ENCODE measurements at places on chromosomes 16 and 17.

- no peak for DNase-seq
These were observed 6.6 kb downstream of the KRABD2 start for GRCh38 chr17:8369944-8370343.

DNA sequence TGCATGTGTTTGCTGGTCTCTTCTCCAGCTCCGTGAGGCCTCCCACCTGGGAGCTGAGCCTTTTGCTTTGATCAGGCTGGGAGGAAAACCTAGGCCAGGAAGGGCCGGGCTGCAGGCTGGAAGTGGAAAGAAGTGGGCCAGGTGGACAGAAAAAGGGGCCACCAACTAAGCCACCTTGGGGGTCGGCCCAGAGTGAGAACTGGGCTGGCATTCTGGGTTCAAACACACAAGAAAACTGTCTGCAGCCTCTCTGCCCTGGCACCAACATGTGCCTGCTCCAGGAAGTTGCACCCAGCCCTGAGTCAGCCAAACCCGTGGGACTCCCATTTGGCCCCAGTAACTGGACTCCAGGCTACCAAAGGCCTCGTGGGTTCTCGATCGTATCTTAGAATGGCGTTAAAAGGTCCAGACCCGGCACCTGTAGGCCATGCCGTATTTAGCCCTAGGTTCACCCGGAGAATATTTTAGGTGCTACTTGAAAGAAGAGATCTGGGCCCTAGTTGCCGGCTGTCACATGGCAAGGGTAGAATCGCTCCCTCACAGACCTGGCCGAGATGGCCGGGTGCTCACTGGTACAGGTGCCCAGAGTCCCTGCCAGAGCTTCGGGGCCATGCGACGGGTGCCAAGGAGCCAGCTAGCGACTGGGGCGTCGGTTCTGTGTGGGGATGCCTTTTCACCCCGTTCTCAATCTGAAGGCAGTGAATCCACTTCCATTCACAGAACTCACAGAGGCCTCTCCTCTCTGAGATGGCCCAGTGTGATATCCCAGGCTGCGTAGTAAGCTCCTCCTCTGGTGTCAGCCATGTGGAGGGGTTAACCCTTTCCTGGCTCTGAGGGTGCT lies 236.6 kb downstream of the MRTFB start:
- DNase-seq: no peak

DNA sequence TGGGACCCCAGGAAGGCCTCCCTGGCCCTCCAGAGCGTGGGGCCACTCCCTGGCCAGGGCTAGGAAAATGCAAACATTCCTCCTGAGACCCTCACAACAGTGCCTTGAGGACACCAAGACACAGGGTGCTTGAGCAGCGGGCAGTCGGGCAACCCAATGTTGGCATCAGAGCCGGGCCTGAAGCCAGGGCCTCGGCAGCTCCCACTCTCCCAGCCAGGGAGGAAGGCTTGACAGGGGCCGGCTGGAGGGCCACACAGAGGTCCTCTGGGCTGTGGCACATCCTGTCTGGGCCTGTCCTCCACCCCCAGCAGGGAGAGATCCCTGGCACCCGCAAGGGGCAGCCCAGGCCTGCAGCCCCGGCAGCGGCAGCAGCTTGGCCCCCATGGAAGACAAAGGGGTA lies 12.3 kb upstream of the KRT17 start:
- no peak for DNase-seq

DNA sequence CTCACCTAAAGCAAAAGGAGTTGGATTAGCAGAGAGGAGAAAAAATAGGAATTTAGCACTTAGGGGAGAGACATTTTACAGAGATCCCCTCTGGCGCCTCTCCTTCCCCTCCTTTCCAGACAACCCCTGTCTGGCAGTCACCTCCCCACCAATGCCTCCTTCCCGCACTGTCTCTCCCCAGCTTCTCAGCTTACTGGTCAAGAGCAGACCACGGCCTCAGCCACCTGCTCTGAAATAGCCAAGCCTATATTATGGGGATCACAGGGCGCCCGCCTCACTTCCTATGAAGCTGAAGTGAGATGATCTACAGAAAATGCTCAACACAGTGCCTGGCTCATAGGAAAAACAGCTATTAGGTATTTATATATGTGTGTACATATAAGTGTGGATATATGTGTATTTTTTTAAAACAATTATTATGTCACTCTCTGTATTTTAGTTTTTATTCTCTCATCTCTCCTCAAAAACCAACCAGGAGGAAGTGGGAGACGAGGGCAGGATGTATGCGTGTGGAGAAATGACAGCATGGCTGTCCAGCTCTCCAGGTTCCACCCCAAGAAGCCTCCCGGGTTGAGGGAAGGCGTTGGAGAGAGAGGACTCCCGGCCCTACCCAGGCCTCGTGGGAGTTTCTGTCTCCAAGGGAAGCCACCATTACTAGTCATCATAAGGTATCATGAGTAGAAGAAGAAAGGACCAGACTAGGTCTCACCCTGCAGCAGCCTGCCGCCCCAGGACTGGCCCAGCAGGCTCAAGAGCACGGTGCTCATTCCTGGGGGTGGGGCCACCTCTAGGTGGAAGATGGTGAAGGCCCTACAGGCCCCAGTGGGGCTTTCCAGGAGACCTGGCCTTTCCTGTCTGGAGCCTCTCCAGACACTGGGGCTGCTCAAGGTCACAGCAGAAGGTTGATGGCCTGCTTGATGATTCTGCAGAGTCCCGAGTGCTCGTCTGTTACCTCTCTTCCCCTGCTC lies 27.2 kb downstream of the MAP3K14 start:
- DNase-seq: no peak

DNA sequence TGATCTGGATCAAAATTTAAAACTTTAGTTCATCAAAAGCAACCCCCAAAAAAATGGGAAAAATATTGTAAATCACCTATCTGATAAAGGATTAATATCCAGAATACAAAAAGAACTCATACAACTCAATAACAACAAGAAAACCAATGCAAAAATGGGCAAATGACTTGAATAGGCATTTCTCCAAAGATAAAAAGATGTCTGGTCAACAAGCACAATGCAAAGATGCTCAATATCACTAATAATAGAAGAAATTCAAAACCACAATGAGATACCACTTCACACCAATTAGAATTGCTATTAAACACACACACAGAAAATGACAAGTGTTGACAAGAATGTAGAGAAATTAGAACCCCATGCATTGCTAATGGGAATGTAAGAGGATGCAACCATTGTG lies 40.4 kb downstream of the UBE2G1 start:
- DNase-seq: no peak

DNA sequence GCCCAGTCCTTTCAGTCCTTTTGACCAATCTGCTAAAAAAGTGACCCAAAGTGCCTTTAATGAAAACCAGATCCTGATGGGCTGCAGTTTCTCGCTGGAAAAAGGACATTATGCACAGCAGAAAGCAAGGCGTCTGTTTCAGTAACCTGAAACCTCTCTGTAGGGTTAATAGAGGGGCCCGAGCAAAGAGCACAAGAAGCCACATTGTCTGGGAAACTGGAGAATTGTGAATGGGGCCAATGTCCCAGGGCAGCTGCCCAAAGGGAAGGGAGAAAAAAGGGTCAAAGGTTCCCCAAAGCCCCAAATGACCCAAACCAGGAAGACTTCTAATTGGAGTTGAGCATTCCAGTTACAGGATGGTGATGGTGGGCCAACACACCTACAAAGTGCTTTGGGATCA lies 3.0 kb downstream of the OTOA start:
- no peak for DNase-seq

- DNase-seq: no peak
These were observed 42.9 kb downstream of the LDHD start for GRCh38 chr16:75073545-75074303.

DNA sequence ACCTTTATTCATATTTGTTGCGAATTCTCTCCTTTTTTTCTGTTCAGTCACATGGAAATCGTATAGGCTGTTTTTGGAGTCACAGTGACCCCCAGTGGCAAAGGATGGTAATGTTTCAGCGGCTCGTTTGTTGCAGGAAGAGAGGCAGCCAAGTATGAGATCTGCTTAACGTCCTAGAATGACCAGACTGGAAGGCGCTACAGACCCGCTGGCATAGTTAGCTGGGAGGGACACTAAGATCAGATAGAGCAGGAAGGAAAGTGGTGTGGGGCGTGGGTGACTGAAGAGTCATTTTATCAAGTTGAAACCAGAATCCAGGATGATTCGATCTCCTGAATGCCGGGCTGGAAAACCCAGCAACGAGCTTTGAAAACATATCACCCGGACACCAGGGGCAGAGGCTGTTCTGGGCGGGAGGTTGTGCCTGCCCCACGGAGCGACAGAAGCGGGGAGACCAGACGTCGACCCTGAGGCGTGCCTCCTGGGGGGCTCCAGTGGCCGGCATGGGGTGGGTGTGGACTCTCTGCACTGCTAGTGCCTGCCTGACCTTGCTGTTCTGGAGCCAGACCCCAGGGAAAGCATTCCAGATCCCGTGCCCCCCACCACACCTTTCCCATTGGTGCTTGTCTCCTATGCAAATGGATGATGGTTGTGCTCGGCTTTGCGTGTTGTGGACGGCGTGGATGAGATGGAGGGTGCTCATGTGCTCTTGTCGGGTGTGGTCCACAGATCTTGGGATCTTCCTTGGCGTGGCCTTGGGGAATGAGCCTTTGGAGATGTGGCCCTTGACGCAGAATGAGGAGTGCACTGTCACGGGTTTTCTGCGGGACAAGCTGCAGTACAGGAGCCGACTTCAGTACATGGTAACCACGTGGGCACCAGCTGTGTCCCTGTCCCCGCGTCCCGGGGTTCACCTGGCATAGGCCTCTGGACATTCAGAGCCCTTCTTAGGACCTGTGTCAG lies 7.7 kb downstream of the IL34 start:
- DNase-seq: peak; percentile 84

DNA sequence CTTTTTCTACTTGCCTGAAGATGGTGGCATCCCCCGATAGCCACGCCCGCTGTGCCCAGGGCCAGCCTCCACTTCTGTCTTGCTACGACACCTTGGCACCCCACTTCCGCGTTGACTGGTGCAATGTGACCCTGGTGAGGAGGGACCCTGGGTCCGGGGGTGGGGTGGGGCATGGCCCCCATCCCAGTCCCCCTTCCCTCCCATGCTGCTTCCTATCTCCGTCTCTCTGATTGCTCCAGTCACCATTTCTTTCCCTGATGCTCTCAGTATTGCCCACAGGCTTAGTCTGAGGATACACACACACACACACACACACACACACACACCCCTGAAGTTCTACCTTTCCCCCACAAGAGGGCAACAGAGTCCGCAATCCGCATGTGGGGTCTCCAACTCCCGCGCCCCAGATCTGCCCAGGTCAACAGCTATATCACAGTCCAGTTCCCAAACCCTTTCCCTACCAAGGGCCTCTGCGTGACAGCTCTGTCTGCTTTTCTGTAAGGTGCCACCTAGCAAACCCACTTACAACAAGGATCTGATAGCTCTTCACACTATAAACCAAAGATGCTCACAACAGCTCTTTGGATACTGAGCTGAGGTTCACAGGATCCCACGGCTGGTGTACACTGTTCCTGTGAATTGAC lies 3.4 kb downstream of the SGCA start:
- DNase-seq: peak; percentile 82

DNA sequence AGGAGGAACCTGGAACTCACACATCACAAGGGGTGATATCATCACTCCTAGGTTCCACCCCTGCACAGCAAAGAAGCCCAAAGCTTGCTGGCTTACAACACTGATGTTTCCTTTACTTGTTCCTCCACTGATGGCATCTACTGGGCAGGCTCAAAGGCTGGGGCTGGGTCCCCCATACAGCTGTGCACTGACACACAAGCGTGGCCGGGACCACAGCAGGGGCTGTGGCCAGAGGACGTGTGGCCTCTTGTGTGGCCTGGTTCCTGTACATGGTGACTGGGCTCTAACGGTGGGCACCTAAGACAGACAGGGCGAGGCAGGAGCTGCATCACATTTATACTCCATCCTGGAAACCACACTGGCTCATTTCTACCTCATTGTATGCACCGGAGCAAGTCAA lies 264.4 kb upstream of the FOXF1 start:
- no peak for DNase-seq

DNA sequence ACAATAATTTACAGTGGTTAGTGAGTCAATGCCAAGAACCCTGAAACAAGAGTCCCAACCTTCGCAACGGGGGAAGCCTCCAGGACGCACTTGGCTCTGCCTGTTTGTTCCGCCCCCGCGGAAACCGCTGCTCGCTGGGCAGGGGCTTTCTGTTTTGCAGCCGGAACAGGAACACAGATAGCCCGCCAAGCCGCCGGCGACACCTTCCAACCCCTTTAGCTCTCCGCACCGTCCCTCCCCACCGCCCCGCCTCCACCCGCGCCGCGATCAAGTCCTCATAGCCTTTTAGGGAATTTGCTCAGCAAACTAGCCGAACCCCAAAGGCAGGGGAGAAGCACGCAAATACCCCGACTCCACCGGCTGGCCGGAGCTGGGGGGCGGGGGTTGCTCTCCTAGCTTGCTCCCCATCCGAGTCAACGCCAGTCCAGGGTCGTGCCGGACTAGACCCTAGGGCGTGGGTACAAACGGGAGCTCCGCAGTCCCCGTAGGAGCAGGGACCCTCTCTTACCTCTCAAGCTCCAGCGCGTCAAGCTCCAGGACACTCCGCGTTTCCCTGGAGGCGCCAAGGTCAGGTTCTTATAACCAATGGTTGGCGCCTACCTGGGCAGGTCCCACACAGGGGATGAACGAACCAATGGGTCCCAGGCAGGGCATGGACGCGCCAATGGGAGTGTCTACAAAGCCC lies at the start of gene SLFN13:
Gene SLFN13, minus strand, starts transcription at position 553 of the 685 bp plus-strand sequence. CDS start 3,086 bp downstream, outside the sequence.
- DNase-seq: peak; percentile 86

- no peak for DNase-seq
These were observed 113.4 kb upstream of the FOXF1 start for GRCh38 chr16:86396901-86397311.

DNA sequence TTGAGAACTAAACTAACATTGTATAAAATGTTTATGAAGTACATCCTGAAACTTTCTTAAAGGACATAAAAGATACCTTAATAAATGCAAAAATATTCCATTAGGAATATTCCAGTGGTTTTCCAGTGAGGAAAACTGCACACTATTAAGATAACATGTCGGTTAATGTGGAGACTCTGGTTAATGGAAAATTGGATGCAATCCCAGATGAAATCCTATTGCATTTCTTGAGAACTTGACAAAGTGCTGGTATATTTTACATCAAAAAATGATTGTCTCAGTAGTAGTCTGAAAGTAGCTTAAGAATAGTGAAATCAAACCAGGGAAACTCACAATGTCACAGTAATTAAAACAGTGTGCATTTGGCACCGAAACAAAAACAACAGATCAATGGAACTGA lies 202.5 kb upstream of the MON1B start:
- no peak for DNase-seq

DNA sequence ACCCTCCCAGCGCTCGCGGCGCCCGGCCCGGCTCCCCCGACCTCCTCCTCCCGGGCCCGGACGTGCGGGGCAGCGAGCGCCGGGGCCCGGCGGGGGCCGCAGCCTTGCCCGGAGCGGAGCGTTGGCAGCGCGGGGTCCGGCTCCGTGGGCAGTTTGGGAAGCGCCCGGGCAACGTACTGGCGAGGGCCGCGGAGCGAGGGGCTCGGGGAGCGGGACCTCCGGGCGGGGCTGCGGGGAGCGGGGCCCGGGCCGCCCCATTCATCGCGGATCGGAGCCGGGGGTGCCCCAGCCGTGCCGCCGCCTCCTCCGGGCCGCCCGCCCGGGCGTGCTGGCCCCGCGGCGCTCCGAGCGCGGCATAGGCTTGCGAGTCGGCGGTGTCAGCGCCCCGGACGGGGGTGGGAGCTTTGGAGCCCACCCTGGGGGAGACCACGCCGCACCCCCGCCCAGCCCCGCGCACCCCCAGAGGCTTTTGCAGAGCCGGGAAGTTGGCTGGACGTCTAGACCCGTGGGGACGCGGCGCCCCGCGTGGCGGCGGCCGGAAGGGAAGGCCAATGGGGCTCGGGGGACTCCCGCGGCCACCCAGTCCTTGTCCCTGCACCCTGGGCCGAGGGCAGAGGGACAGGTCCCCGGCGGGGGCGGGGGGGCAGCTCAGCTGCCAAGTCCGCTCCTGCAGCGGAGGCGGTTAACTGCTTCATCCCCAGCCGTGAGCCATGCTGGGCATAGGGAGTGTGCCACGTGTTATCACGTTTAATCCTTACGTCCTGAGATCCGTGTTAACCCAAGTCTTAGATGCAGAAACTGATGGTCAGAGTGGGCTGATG lies 852 bp downstream of the ZNF469 start:
- DNase-seq: no peak

Measured in CD4-positive, alpha-beta T cell treated with Interleukin-17A for 1 hour (primary cell).